ENCODE measurements at places on chromosomes 1 and 21. TPM values are rescaled to one million over a fixed set of nuclear protein-coding genes. Genes with fewer than 3 reads are reported as not detected.

Gene LSS
- total RNA-seq = 31.4 TPM

Gene ZBED6
- total RNA-seq = 13.4 TPM

Gene ARHGEF10L
- total RNA-seq = 52.2 TPM

Gene CAMK1G
- not detected for total RNA-seq

Gene TMEM82
- total RNA-seq = not detected

DNA sequence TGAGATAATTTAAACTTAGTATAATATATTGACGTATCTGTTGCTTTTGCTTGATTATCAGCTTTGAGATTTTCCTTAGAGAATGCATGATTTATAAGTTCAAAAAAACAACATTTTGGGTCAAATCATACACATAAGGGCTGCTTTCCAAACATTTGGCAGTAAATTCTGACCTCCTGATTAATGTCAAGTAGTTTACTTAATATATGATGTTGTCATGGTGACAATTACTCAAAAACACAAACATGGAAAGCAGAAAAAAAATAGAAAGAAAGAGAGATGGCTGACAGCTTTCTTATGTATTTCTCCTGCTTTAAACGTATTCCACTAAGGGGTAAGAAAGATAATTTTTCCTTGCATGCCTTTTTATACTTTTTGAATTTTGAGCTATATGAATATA, 258.2 kb upstream of the C1orf105 start:
- no peak for DNase-seq

- no peak for DNase-seq
Observed at GRCh38 chr1:172969611-172970010, 81.1 kb downstream of the TNFSF18 start.

GRCh38 chr1:14930247-14930965, 223.1 kb upstream of the TMEM51 start:
- no peak for DNase-seq

DNA sequence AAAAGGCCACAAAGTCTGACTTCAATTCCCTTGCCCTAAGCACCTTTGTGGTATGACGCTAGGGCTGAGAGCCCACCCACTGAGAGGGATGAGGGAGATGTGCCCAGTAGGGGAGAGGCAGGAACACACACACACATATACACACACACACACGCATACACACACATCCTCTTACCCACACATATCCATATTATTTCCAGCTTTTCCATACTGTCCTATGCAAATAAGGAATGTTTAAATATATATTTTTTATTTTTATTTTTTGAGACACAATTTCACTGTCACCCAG, 3.0 kb downstream of the RAB25 start:
- no peak for DNase-seq

GRCh38 chr1:56215771-56216170, 363.6 kb downstream of the PLPP3 start:
- DNase-seq = no peak

DNA sequence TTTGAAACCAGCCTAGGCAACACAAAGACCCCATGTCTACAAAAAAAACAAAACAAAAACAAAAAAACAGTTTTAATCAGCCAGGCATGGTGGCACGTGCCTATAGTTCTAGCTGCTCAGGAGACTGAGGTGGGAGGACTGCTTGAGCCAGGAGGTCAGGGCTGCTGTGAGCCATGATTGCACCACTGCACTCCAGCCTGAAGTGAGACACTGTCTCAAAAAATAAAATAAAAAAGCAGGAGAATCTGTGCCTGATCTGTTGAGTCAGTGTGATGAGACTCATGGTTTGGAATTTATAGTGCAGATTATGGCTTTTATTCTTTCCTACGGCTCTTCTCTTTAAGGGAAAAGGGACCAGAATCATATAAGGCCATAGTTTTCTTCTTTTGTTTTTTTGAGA, 16.5 kb downstream of the TRIT1 start:
- no peak for DNase-seq

- DNase-seq = no peak
Observed at GRCh38 chr1:7680207-7680954, 90.7 kb upstream of the VAMP3 start.

DNA sequence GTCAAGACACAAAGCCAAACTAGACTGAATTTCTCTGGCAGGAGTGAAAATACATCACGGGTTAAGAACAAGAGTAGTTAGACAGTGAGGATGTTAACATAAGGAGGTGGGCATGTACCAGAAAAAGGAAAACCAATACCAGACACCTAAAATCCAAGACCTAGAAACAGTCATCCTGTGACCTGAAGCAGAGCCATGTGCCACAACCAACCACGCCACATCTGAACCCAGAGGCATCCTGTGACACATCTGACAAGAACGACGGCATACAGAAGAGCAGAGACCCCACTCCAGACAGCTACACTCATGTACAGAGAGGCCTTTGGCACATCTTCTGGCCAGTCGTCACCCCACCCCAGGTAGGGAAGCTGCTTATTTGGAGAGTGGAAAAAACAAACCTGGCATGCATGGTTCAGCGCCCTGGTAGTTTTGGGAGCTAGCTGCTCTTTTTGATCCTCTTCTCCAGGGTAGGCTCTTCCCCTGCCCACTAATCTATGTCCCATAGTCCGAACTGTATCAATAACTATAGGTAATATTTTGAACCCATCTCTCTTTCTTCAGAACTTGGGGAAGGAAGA, 72.1 kb downstream of the SLC45A1 start:
- DNase-seq = no peak

DNA sequence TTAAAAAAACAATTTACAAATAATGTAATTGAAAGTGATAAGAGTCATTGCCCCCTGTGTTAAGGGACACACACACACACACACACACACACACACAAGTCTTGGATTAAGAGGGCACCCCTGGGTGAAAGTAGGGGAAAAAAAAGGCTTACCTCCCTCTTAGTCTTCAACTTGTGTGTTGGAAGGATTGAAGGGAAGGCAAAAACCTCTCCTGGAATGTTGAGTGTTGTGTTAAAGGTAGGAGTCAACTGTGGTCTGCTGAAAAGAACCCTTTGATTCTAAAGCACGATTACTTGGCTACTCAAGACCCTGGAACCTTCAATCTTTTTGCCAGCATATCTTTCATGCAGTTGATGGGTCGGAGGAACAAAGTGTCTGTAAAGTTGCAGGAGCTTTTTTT, 6.4 kb downstream of the PBX1 start:
- DNase-seq = no peak

DNA sequence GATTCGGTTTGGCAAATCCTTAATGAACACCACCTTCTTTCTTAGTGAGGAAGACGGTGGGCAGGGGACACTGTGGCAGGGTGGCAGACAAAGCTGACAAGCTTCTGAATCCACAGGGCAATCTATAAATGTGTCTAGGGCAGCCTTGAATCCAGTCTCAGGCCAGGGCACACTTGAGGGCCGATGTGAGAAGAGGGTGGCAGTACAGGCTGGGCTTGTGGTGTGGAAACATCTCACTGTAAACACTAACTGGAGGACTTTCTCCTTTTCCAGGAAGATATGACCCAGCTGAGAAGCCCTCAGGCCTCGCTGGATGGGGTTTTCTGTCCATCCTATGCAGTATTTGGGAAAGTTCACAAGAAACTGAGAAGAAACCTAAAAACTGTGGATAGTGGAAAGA, 46.5 kb downstream of the PKP1 start:
- DNase-seq = no peak

- peak; percentile 89 for DNase-seq
Observed at GRCh38 chr1:200184196-200184595, 156.7 kb downstream of the NR5A2 start.

DNA sequence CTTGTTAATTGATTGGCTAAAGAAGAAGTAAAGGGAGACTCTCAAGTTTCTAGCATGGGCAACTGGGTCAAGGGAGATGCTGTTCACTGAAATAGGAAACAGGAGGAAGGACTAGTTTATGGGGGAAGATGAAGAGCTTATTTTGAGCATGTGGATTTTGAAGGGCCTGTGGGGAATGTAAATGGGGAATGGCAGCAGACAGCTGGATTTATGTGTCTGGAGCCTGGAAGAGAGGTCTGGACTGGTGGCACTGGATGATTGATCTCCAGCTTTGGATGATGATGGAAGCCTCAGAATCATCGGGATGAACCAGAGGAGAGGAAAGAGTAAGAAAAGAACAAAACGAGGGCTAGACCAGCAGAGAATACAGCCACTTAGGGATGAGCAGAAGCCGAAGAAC, 54.9 kb upstream of the ENAH start:
- DNase-seq = no peak

DNA sequence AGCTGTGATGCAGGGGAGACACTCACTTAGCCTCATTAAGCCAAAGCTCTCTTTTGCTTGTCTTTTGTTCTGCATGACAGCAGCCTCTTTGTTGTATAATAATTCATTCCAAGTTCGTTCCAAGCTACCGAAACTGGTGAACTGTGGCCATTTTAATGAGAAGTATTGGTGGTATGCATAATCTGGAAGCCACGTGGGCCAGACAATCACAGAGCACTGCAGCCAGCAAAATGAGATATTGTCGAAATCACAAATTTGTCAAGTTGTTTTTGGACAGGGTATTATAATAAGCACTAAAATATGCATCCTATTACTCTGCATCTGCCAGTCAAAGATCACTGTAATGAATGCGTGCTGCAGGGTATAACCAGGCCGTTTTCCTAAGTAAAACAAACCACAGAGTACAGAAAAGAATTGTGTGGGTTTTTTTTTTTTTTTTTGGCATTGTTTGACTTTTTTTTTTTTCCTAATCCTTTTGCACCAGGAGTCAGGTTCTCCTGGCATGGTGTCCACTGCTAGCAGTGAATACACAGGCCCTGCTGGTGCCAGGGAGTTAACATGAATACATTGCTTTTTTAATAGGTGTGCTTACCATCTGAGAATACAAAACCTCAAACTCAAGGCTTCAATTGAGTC, 423.9 kb downstream of the PTBP2 start:
- DNase-seq = no peak

DNA sequence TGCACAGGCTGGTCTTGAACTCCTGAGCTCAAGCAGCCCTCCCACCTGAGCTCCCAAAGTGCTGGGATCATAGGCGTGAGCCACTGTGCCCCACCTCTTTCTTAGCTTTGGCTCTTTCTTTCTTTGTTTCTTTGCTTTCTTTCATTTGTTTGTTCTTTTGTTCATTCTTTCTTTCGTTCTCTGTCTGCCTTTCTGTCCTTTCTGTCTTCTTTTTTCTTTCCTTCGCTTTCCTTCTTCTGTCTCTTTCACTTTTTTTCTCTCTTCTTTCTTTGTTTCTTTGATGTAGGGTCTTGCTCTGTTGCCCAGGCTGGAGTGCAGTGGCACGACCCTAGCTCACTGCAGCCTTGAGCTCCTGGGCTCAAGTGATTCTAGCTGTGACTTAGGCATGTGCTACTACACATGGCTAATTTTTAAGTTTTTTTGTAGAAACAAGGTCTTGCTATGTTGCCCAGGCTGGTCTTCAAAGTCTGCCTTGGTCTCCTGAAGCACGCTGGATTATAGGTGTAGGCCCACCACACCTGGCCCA, 18.9 kb downstream of the SOX13 start:
- DNase-seq = no peak

DNA sequence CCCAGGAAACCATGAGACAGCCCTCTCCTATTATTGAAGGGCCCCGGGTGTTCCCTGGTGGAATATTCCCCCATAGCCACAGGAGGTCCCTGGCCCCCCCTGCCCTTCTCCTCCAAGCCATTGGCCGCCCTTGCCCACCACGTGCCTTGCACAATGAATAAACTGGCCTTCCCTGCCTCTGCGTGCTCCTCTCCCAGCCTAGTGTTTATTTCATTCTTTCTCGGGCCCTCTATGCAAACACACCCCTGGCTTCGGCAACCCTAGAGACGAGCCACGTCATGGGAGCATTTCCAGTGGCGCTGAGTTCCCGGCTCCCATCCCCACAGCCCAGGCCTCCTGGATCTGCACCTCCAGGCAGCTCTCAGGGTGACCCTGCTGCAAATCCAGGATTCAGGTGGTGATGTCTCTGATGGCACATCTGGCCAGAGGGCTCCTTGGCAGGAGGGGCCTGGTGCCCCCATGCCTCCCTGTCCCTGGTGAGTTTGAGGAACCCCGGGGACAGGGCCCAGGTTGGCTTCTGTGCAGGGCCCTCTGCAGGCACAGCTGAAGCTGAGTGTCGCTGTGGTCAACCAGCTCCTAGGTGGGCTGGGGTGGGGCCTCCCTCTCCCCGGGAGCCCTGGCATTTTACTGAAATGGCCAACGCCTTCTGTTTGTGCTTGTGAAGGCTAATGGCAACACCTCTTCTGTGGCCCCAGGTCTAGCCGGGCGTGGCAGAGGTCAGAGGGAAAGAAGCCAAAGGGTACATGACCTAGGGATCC, 6.2 kb downstream of the KRTAP10-12 start:
- peak; percentile 30 for DNase-seq
